ENCODE measurements at places on chromosomes 11 and 22.

GRCh38 chr11:124761301-124762104, 587 bp downstream of the ESAM start:
- no peak for DNase-seq

DNA sequence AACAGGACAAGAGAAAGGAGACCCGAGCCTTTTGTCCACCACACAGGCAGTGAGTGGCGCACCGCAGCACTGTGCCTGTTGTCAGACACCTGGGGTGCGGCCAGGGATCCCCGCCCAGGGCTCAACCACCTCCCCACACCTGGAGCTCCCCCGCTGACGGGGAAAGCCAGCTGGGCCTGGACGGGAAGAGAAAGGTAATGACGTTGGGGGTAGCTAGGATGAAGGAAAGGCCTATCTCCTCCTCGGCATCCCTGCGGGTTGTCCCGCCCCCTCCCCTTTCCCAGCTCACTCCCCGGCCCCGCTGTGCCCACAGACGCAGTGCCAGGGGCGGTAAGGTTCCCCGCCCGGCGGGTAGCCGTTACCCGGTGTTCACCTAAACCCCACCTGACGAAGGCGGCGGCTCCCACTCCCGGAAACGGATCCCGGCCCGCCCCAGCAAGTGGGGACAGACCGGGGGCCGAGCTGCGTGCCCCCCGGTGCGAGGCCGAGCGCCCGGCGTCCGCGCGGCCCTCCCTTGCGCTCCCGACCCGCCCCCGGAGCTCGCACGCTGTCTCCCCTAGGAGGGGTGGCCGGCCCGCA, 495 bp downstream of the HYOU1 start:
- DNase-seq: no peak

DNA sequence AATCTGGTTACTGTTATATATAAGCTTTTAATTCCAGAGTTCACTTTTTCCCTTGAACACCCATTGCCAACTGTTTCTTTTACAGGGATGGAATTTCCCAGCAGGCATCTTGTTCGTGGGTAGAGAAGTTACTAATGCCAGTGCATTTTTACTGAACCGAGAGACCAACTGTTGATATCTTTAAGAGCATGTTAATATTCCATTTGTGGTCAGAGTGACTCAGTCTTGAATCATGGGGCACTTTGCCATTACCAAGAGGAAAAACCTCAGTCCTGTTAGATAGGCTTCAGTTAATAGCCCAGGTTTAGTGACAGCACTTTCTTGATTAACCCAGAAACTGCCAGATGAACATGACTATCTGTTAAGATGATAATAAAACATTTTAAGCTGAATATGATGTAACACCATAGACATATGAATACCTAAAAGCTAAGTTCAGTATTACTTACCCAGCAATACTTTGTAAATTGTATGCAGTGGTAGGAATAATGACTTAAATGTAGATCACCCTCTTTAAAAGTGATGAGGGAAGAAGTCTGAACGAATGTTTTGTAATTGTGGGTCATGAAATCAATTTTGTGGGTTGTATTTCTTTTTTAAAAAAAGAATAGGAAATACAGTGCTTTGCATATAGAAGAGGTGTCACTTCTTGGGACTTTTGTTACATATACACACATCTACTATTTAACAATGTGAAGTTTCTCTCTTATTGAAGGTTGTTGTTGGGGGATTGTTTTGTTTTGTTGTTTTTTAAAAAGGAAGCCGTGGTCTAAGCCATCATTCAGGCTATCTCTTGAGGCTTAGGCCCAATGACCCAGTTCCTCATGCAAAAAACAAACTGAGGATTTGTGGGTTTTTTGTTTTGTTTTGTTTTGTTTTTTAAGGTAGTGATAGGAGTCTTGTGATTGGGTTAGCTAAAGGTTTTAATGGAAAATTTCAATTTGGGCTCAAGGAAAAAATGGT, 79.2 kb upstream of the GRIK4 start:
- no peak for DNase-seq

DNA sequence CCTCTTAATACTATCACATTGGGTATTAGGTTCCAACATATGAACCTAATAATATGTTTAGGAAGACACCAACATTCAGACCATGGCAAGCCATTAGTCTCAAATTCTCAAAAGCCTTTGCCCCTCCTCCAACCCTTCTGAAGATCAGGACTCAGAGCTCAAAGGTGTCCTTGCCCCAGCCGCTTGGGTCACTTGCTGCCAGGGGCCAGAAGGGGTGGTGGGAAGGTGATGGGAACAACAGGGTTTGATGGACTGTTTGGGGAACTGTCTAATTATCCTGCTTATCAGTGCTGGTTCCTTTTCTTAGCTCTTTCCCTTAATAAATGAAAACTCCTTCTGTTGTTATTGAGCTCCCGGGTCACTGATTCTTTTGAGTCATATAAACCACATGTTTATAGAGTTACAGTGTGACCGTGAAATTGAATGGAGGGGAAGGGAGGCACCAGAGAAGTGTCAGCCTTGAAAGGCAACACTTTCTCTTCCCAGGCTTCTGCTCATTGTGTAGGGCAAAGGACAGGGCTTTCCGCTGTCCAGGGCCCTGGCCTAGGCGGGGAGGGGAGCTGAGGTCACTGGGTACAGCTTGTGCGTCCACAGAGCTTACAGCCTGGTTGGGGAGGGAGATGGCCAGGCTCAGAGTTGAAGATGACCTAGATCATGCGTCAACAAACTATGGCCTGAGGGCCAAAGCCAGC, 105.1 kb downstream of the FBXO7 start:
- no peak for DNase-seq

GRCh38 chr22:22745225-22746060, 101.0 kb downstream of the GGTLC2 start:
- no peak for DNase-seq

GRCh38 chr11:104918113-104918824, 20.0 kb upstream of the CASP12 start:
- no peak for DNase-seq

- DNase-seq: no peak
Measured at GRCh38 chr11:69985641-69986439, 92.3 kb upstream of the ANO1 start.

- DNase-seq: no peak
Measured at GRCh38 chr11:134647066-134647743, 235.2 kb upstream of the B3GAT1 start.

DNA sequence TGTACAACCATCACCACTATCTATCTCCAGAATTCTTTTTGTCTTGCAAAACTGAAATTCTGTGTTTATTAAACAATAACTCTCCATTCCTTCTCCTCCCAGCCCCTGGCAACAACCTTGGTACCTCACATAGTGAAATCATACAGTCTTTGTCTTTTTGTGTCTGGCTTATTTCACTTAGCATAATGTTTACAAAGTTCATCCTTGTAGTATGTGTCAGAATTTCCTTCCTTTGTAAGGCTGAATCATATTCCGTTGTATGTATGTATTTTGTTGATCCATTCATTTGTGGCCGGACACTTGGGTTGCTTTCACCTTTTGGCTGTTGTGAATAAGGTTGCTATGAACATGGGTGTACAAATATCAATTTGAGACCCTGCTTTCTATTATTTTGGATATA, 243.7 kb upstream of the TBCEL start:
- DNase-seq: no peak

- no peak for DNase-seq
Measured at GRCh38 chr11:74444173-74444826, 23.0 kb downstream of the KCNE3 start.

DNA sequence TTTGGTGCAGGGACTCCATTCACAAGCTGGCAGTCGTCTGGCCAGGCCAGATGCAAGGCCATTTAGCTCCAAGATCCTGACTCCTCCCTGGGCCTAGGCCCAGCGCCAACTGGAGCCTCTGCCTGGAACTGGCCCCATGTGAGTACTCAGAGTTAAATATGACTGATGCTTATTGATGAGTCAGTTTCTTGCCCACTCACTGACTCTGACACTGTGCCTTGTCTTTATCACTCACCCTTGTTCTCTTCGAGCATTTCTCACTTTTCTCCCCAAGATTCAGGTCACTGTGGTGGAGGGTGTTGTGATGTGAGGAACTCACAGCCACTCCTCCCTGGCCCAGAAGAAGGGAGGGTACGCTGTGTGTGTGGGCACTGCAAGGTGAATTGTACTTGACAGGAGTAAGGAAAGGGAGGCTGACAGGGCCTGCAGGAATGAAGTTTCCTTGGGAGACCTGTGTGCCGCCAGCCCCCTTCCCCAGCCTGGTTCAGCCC, 23.2 kb upstream of the ST3GAL4 start:
- DNase-seq: no peak

GRCh38 chr11:128310005-128310404, 277.4 kb downstream of the ETS1 start:
- no peak for DNase-seq

DNA sequence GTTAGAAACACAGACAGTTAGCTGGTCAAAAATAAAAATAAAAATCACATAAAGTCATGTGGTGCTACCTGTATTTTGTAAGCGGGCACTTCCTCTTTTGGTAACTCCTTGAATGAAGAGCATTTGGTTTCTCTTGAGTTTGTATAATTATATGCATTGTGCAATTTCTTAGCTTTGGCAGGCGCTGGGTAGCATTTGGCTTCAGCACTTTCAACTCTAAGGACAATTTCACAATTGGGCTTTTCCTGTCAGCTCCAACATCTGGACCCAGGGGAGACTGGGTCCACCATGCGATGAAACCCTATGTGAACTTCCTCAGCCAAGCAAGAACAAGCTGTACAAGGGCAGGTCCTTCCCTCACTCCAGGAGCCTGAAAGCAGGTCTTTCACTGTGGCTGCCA, 169.1 kb downstream of the RRAS2 start:
- no peak for DNase-seq

DNA sequence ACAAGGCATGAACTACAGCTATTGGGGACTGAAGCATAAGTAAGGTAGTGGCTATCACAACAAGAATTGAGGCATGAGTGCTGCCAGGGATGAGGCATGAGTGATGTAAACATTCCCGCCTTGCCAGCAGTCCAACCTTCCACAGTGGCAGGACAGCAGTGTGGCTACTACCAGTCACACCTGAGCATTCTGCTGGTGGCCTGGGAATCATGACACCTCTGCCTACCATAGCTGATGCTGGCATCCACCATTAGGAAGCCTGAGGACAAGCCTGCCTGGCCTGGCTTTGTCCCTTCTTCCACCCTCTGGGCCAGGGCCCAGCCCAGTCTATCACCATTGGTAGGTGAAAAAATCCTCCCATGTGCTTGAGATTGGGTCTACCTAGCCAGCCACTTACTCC, 712.8 kb upstream of the CCDC90B start:
- no peak for DNase-seq

GRCh38 chr11:119078675-119079420, 5.8 kb upstream of the HMBS start:
- no peak for DNase-seq

- no peak for DNase-seq
Measured at GRCh38 chr22:24247564-24248344, 2.9 kb upstream of the GGT5 start.

- DNase-seq: no peak
Measured at GRCh38 chr11:133474461-133474860, 57.8 kb downstream of the OPCML start.

- no peak for DNase-seq
Measured at GRCh38 chr11:46386005-46386578, 4.6 kb downstream of the MDK start.

GRCh38 chr11:6695377-6695776, 12.2 kb upstream of the MRPL17 start:
- DNase-seq: no peak

DNA sequence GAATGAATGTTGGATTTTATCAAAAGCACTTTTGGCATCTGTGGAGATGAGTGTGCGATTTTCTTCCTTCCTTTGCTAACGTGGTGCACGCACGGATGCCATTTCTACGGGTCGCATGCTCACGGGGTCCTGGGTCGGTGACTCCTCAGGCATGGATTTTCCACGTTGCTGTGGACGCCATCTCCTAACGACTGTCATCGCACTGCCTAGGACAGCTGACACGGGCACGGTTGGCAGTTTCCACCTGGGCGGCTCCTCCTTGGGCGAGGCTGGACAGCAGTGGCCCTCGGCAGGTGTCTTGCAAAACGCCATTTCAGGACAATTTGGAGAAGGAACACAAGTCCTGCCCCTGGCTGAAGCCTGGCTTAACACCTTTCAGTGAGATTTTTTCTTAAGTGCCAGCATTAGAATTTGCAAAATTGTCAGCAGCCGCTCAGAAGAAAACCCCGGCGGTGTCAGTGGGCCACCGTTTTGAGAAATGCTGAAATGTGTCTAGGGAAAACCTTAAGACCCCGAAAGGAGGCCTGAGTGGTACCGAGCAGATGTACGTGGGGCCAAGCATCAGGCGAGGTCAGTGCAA, 34.7 kb upstream of the TOLLIP start:
- no peak for DNase-seq

- DNase-seq: no peak
Measured at GRCh38 chr22:31269892-31270579, 22.3 kb downstream of the PIK3IP1 start.

DNA sequence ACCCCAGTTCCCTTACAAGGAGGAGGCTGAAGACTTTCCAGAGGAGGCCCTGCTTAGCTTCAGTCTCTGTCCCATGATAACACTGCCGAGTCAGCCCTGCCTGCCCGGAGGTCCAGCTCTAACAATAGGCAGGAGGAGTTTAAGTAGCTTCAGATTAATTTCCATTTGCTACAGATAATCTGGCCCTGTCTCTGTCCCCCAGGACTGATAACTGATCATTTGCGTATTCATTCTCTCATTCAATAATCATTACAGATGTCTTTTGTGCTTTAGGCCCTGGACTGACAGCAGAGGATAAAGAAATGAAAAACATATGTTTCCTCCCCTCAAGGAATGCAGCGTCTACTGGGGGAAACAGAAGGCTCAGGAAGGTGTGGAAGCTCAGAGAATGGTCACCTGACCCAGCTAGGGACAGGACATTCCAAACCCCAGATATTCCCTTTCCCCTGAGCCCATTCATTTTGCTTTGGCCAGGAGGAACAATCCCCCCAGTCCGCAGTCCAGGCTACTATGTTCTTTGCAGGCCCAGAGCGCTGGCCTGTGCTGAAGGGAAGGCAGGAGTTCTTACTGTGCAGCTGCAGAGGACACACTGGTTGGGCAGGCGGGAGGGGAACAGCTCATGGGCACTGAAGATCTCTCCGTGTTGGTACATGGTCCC, 20.8 kb downstream of the CHRDL2 start:
- DNase-seq: no peak

DNA sequence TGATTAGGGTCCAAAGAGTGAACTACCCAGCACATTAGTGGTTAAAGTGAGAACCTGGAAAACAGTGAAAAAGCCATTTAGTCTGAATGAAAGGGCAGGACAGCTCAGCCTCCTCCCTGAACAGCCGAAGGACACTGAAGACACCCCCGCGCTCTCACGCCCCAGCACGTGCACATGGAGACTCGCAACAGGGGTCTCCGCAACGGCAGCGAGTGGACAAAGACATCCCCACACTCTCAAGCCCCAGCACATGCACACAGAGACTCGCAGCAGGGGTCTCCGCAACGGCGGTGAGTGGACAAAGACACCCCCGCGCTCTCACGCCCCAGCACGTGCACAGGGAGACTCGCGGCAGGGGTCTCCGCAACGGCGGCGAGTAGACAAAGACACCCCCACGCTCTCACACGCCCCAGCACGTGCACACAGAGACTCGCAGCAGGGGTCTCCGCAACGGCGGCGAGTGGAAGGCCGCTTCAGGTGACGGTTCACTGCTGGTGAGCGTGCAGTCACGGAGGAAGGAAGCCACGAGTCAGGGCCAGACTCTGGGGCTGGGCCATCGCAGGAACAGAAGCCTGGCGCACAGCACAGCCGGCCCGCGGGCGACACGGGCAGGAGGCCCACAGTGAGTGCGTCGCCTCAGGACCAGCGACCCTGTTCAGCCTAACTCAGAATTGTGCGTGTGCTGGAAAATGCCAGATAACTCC, 43.6 kb downstream of the BRD1 start:
- no peak for DNase-seq

- DNase-seq: no peak
Measured at GRCh38 chr11:29448246-29448877, 568.5 kb downstream of the KCNA4 start.

GRCh38 chr11:104891135-104891534, 7.1 kb downstream of the CASP12 start:
- no peak for DNase-seq

Measured in stimulated activated CD4-positive, alpha-beta T cell treated with anti-CD3 and anti-CD28 coated beads, Interleukin-1b, Interleukin-23, amount 100 ng/mL, for 1 hour (primary cell).